ENCODE measurements at places on chromosomes 3 and 15.

DNA sequence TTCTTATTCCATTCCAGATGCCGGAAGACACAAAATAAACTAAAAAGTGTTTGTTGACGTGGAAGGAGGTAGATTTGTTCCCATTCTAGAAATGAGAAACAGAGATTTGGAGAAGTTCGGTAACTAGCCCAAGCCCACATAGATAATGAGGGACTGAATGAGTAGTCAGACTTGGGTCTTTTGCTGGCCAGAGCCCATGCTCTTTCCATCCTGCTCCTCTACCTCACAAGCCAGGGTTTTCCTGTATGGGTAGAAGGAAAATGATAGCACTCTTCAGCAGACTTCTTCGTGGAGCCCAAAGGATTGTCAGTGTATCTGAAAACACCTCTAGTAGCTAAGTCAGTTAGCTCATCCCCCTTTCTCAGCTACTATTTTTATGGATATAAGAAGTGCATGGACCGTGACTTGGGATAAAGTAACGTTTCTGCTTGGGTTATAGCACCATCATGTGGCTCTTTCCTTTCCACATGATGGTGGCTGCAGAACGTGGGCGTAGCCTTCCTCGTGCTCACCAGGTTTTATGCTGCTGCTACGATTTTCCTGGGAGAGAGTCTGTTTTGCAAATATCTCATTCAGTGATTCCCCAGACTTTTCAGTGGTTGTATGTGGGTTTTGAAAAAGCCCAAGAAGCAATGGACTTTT is 84.6 kb downstream of the DGKG start:
- no peak for DNase-seq

GRCh38 chr3:193909387-193909786 is 226.6 kb upstream of the HES1 start:
- DNase-seq: no peak

DNA sequence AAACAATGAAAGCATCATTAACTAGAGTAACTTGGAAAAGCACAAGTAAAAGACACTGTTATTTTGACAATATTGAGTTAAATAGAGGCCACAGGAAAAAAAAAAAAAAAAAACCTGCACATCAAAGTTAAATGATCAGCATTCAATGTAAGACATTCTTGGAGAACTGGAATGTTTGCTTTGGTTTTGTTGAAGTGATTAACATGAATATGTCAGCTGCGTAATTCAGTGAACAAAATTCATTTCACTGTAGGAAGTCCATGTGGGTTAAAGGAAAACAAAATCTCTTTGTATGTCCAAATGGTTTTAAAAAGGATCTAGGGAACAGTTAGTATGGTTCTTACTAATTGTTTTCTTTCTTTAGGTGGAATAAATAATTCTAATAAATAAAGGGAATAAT is 252.8 kb upstream of the CNTN6 start:
- DNase-seq: no peak

- DNase-seq: no peak
Observed at GRCh38 chr3:6753536-6753935, 107.4 kb upstream of the GRM7 start.

- no peak for DNase-seq
Observed at GRCh38 chr15:55530861-55531313, 22.9 kb upstream of the DNAAF4 start.

GRCh38 chr3:25589783-25590258 is 74.9 kb downstream of the TOP2B start:
- DNase-seq: no peak

DNA sequence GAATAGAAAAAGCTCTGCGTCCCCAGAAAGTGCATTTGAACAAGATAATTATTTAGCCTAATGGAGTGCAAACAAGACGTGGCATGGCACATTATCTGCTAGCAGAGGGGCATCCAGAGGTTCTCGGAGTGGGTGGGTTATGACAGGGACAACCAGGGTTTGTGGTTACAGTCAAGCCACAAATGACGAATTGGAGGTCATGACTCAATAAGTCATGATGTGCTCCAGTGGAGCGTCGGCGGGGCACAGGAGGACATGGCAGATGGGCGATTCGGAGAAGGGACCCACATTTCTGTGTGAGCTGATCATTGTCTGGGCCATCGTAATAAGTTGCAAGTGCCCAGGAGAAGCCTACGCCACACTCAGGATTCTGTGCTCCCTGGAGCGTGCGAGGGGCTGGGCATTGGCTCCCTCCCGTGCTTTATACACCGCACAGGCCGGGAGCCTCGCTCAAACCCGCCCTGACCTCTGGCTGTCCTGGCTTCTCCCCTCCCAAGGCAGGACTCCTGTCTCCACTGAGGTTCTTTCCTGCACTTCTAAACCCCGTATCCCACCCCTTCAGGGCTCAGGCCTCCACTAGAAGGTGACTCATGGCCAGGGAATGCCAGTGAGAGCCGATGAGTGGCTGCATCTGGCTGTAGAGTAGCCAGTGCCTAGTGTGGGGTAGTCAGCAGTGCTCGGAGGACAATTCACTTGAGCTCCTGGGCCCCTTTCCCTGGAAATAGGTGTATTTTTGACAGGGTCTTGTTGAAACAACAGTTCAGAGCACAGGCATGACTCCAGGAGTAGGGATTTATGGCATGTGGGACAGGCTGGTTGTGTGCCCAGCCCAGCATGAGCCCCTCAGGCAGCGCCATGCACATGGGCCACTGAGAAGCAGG is 67.4 kb downstream of the GRIP2 start:
- DNase-seq: no peak

DNA sequence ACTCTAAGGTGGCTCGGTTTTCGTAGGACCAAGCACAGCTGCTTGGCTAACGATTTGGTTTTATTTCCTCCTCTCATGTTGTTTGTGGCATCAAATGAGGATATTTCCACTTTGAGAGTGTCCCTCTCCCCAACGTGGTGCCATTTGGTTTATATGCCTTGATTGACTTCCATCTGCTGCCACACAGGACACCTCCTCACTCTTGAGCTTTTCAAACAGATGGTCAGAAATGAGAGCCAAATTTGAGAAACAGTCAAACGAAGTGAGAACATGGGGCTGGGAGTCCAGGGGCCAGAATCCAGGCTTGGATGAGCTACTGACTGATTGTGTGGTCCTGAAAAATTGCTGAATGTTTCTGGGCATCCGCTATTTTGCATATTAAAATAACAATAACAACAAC is 43.5 kb downstream of the CEMIP start:
- DNase-seq: no peak

GRCh38 chr3:54897028-54897711 is 30.7 kb downstream of the LRTM1 start:
- DNase-seq: no peak

Data from CD4-positive, alpha-beta T cell treated with Interleukin-1 beta for 1 hour (primary cell).